ENCODE measurements at places on chromosomes 12 and 14.

DNA sequence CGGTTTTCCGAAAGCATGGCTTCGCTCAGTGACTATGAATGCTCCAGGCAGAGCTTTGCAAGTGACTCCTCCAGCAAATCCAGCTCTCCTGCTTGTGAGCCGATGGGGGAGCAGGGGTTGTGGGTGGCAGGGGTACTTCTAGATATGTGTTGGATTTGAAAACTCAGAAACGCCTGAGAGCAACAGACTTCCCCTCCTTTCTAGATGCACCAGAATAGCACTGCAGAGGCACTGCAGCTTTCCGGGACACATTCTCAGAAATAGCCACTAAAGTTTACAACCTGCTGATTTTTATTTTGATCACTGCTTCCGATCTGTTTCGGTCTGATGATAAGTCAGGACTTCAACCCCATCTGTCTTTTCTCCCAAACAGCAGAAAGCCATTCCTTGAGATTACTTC, 8.6 kb downstream of the TCP11L2 start:
- DNase-seq, result no peak

- no peak for DNase-seq
Observed at GRCh38 chr14:73188501-73188911, 48.8 kb upstream of the PAPLN start.

DNA sequence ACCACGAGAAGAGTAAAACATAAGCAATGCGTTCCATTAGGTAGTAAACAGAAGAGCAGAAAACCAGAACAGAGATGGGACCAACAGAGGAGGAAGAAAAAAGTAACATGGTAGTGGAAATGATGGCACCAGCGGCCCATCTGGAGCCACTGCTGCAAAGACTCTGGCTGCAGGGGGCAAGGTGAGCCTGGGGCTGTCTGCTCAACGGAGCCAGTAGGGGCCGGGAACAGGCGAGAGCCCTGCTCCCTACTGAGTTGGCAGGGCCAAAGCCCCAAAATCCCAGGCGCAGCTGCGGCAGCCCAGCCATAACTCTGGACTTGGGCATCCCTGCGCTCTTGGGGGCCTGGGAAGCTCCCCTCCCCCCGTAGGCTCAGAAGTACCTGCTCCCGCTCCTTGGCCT, 28.5 kb upstream of the PYGL start:
- DNase-seq, result no peak

GRCh38 chr14:34536951-34537676, 2.4 kb downstream of the EAPP start:
- DNase-seq, result no peak

GRCh38 chr12:126668538-126668937, 1598.4 kb upstream of the TMEM132C start:
- no peak for DNase-seq

DNA sequence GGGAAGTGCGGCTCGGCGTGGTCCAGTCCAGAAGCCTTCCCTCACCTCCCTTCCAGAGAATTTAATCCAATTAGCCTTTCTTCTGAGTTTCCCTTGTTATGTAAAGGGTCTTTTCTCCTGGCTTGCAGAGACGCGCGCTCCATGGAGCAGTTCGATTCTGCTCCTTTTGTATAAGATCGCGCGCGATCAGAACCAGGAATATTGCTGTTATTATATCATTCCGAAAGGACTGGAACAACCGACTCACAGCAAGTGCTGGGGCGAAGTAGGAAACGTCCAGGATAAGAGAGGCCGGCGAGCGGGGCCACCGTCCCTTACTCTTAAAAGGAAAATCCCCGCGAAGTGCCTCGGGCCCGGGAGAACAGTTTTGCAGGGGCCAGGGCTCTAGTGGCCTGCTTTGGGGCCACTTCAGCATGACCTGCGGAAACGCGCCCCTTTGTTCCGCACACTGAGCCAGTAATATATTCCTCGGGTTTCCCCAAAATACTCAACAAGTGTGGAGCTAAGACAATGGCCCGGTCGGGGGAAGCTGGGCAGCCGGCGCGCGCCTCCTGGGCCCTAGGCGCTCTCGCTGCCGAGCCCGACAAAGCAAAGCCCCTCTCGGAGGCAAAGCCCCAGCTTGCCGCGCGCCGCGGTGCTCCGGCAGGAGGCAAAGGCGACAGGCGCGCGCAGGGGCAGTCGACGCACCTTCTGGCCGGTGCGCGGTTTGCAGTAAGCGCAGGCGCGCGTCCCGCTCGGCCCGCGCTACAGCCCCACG, 2.9 kb downstream of the RFX4 start:
- DNase-seq, result no peak

DNA sequence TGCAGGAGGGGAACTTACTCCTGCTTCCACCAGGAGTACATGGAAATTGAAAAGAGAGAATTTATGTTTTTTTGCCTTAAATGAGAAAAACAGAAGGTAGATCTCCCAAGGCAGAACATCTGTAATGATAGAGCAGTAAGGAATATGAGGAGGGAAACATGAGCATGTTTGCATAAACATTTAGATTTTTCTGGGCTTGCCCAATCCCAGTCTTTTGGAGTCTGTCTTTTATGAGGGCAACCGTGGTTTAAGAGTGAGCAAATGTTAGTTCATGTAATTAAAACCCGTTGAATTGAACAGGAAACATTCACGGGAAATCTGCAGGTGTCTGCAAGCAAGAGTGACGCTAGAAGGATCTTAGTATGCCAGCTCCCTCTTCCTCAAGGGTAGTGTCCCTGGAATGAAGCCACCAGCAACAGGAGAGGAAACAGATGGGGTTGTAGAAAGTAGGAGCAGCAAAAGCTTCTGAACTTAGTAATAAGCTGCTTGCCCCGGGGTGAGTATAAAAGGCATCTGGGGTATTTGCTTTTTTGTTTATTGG, 79.3 kb downstream of the ARF6 start:
- DNase-seq, result no peak

DNA sequence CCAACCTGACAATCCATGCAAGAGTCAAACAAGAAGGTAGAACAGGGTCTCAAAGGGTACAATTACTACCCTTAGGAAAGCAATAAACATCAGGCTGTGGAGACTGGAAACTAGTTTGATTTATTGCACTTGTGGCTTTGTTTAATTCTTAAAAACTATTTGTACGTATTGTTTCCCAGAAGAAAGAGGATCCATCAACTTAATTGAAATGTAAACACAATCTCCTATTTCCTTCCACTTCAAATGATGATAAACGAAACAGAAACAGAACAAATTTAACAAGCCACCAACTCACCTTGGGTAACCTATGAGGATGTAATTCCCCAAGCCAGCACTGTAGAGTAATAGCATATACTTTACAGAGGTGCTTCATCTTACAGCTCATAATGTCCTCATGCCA, 8.0 kb downstream of the STXBP6 start:
- no peak for DNase-seq

DNA sequence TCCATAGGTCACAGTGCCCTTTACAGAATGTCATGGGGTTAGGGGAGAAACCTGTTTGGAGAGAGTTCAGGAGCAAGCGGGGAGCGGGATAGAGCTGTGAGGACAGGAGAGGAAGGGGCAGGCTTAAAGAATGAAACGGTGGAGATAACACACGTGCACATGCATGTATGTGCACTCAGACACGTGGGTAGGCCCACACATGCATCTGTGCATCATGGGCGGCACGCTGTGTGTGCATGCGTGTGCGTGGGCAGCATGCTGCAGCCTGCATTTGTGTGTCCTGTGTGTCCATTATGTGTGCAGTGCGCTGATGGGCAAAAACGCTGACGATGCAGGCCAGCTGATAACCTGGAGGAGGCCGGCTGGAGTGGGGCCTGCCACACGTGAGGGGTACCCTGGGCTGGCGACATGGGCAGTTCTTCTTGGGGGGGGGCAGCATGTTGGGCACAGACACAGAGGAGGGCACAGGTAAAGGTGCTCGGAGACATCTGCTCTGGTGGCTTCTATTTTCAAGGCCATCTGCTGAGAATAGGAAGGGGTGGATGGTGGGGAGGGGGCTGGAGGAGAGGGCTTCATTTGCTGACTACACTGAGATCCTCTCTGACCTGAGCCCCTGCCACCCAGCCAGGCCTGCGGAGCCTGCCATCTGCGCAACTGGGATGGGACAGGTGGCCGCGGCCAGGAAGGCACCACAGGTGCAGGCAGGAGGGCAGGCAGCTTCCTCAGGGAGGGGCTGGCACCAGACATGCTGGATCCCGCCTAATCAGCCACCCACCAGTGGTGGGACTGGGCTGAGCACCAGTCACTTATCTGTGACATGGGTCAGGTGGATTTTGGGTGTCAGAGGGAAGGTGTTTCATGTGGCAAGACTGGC, 4.6 kb upstream of the ANKRD9 start:
- no peak for DNase-seq

- no peak for DNase-seq
Observed at GRCh38 chr14:79177106-79177505, 1006.9 kb downstream of the NRXN3 start.

DNA sequence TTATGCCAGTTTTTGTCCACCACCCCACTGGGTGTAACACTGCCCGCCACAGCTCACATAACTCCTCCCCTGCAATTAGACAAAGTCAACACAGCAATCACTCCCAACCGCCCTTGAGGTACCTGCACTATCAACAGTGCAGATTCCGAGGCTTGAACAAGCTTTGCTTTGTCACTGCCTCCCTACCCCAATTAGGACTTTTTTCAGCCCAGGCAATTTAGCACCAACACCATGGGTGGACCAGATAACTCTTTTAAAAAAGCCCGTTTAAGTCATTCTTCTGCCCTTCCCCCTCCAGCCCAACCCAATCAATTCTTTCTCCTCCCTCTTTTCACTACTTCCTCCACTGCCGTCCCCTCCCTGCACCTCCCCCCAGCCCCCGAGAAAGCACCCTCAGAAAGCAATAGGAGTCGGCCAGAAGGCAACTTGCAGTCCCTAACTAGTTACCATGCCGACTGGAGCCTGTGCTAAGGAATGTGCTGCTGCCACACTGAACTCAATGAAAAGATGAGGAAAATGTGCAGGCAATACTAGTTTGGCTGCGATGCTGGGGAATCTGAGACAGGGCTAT, 45.7 kb upstream of the OTX2 start:
- no peak for DNase-seq

DNA sequence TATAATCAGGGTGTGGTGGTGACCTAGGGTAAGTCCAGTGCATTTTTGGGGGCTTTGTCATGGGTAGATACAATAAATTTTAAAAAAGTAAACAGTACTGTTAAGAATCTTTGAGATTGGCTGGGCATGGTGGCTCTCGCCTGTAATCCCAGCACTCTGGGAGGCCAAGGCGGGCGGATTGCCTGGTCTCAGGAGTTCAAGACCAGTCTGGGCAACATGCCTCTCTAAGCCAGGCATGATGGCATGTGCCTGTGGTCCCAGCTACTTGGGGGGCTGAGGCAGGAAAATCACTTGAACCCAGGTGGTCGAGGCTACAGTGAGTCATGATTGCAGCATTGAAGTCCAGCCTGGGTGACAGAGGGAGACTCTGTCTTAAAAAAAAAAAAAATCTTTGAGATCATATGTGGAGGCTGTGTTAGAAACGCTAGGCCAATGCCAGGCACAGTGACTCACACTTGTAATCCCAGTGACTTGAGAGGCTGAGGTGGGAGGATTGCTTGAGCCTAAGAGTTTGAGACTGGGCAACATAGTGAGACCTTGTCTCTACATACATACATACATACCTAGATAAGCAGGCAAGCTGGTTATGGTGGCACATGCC, 67.7 kb downstream of the PRKCH start:
- DNase-seq, result no peak

DNA sequence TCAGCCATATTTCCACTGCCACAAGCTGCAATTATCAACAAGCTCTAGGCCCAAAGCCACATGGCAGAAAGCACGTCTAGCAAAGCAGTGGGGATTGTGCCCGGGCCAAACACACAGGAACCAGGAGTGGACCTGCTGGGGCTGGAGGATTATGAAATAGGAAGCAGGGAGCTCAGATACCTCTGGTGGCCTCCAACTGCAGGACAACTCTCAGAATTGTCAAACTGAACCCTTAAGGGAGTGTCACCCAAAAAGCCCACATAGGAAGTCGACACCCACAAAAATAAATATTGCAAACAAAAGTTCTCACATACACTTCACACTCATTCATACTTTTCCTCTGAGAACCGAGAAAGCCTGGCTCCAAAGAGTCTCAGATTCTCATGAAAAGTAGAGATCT, 26.1 kb downstream of the KCTD10 start:
- DNase-seq, result no peak

DNA sequence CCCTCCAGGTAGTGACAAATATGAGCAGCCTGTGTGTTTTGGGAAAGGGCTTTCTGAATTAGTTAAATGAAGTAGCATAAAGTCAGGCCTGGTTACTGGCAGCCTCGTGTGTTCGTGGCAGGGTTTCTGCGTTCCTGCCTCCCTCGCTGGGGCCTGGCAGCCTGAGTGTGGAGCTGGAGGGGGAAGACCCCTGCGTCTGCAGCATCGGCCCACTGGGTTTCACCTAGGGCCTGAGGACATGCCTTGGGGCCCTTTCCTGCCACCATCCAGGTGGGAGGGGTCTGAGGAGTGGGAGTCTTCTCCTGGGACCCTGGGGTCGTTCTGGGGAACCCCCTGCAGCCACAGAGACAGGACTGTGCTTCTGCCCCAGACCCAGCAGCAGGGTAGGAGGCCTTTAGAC, 20.4 kb upstream of the AMN start:
- no peak for DNase-seq

DNA sequence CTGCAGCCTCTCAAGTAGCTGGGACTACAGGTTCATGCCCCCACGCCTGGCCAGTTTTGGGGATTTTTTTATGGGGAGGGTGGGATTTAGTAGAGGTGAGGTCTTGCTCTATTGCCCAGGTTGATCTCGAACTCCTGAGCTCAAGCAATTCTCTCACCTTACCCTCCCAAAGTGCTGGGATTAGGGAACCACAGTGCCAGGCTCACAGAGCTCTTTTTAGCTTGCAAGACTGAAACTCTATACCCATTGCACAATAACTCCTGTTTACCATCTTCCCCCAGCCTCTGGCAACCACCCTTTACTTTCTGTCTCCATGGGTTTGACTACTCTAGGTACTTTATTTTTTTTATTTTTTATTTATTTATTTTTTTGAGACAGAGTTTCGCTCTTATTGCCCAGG, 25.7 kb upstream of the CDK17 start:
- DNase-seq, result no peak

DNA sequence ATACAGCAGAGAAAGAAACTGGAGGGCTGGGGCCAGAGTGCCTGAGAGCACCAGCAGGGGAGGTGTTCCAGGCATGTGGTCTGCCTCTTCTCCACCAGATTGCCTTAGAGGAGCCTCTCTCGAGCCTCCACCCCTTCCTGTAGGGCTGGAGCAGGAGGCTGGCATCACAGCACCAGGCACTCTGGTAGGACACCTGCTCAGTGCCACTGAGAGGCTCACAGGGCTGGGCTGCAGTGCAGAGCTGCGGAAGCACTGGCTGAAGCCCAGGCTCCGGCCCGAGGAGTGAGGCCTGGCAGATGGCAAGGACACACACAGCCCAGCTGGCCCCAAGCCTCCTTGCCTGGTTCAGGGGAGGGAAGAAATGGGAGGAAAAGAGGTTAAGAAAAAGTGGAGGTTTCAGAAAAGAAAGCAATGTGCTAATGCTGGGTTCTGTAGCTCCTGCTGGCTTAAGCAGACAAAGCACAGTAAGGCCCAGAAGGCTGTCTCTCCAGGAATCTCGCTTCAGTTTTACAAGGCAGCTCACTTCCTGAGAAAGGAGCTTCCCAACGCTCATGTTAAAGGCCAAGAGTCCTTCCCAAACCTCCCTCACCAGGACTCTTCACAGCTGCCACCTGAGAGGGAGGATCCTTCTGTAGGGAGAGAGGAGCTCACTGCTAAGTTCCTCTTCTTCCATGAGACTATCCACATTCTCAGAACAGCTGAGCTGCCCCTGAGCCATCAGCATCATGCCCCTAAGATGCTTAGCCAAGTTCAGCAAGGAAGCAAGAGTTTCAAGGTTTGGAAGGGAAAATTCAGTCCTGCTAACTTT, 23.8 kb downstream of the SPTB start:
- DNase-seq, result no peak

- DNase-seq, result no peak
Observed at GRCh38 chr14:54935958-54936357, 33.3 kb upstream of the GCH1 start.
